Psoas muscle (tissue), 8 donors: ENCODE measurements at places on chromosomes 5 and 9. TPM values are rescaled to one million over a fixed set of nuclear protein-coding genes. Genes with fewer than 3 reads are reported as not detected.

Gene LCNL1
- total RNA-seq: 0.44 TPM

Gene TCERG1
- total RNA-seq: 43.6 TPM

DNA sequence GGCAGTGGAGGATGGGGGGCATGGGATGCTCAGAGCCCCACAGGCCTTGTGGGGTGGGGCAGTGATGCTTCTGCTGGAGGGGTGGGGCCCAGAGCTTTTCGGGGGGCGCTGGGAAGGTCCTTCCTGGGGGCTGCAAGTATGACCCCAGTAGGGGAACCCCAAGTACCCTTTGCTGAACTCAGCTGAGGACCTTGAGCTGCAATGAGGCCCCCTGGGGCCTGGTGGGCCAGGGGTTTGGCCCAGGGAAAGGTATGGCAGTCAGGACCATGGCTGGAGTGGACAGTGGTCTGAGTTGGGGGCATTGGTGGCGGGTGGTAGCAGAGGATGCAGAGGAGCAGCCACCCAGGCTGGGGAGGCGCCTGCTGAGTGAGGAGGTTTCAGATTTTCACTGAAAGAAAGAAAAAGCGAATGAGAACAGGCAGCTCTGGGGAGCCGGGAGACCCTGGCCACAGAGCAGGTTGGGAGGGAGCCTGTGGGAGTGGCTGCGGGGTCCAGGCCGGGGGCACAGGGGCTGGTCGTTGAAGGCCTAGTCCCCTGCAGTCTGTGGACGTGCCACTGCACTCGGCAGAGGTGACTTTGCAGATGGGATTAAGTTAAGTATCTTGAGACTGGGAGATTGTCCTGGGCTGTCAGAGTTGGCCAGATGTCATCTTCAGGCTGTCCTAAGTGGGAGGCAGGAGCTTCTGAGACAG lies 19.2 kb downstream of the WNK2 start:
- H3K27me3 ChIP-seq: no peaks in the 10 kb centered on the region
- H3K27ac ChIP-seq: peak overlapping the region; percentile 41
- no peaks in the 10 kb centered on the region for H3K36me3 ChIP-seq

GRCh38 chr9:114311571-114312512 lies 11.1 kb upstream of the ORM1 start:
- H3K4me1 ChIP-seq: no peaks in the 10 kb centered on the region
- H3K4me3 ChIP-seq: no peak overlapping the region
- no peaks in the 10 kb centered on the region for H3K27me3 ChIP-seq
- no peaks in the 10 kb centered on the region for H3K36me3 ChIP-seq

Gene IRX2
- total RNA-seq: not detected

GRCh38 chr5:55920784-55921183 lies 69.6 kb downstream of the IL31RA start:
- peaks cover 2% of the 10 kb centered on the region for H3K27me3 ChIP-seq
- H3K4me1 ChIP-seq: no peaks in the 10 kb centered on the region
- no peak overlapping the region for H3K27ac ChIP-seq
- H3K36me3 ChIP-seq: no peaks in the 10 kb centered on the region
- H3K4me3 ChIP-seq: no peak overlapping the region

GRCh38 chr5:137705106-137705505 lies 30.8 kb downstream of the KLHL3 start:
- DNase-seq: no peak
- no peaks in the 10 kb centered on the region for H3K36me3 ChIP-seq
- H3K4me1 ChIP-seq: peaks cover 1% of the 10 kb centered on the region

DNA sequence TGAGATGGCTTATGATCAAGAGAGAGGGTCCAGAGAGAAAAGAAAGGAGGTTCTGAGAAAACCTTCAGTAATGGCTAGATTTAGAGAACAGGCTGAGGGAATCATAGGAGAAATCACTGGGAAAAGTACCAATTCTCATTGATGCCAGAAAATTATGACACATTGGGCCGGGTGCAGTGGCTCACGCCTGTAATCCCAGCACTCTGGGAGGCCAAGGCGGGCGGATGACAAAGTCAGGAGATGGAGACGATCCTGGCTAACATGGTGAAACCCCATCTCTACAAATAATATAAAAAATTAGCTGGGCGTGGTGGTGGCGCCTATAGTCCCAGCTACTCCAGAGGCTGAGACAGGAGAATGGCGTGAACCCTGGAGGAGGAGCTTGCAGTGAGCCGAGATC lies 29.5 kb upstream of the PLIN2 start:
- H3K4me3 ChIP-seq: no peak overlapping the region
- no peaks in the 10 kb centered on the region for H3K36me3 ChIP-seq
- no peak overlapping the region for H3K27ac ChIP-seq

DNA sequence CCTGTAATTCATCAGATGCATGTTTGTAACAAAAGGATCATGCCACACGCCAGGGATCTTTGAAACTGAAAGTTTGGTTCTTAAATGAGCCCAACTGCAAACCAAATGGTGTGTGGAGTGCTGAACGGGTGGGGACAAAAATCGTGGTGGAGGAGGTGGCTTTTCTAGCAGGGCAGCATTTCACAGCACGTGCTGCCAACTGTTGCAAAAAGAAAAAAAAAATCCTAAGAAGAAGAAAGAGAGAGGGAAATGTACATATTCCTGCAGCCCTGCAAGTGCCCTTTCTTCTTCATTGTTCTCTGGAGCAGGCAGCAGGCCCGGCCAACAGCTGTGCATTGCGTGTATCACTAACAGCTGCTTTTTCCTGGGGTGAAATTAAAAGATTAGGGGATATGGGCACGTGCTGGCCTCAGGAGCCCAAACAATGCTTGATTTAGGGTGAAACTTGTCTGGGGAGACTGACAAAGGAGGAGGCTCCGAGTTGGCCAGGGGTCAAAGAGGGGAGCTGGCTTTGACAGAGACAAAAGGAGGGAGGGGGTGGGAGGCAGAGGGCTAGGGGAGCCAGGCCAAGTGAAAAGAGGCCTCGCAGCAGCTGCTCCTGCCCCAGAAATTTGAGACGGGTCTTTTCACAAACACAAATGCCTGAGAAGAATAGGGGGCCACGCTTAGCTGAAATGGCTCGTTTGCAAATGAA lies 73.0 kb downstream of the GADD45G start:
- no peak overlapping the region for H3K27ac ChIP-seq
- H3K36me3 ChIP-seq: no peaks in the 10 kb centered on the region
- H3K4me3 ChIP-seq: no peak overlapping the region
- H3K4me1 ChIP-seq: peaks cover 41% of the 10 kb centered on the region
- no peaks in the 10 kb centered on the region for H3K27me3 ChIP-seq
- DNase-seq: no peak

Gene FAT2
- total RNA-seq: 0.02 TPM

GRCh38 chr9:91035825-91036208 lies 234.2 kb downstream of the SYK start:
- H3K4me3 ChIP-seq: no peak overlapping the region
- DNase-seq: no peak
- H3K36me3 ChIP-seq: no peaks in the 10 kb centered on the region
- no peaks in the 10 kb centered on the region for H3K27me3 ChIP-seq
- no peak overlapping the region for H3K27ac ChIP-seq

GRCh38 chr5:42268630-42269029 lies 154.6 kb upstream of the GHR start:
- H3K36me3 ChIP-seq: no peaks in the 10 kb centered on the region
- H3K27me3 ChIP-seq: no peaks in the 10 kb centered on the region
- no peaks in the 10 kb centered on the region for H3K4me1 ChIP-seq
- DNase-seq: no peak
- H3K27ac ChIP-seq: no peak overlapping the region

Gene MARCHF11
- not detected for total RNA-seq

Gene PBX3
- total RNA-seq: 6.6 TPM

Gene SNX30
- 2.3 TPM for total RNA-seq

DNA sequence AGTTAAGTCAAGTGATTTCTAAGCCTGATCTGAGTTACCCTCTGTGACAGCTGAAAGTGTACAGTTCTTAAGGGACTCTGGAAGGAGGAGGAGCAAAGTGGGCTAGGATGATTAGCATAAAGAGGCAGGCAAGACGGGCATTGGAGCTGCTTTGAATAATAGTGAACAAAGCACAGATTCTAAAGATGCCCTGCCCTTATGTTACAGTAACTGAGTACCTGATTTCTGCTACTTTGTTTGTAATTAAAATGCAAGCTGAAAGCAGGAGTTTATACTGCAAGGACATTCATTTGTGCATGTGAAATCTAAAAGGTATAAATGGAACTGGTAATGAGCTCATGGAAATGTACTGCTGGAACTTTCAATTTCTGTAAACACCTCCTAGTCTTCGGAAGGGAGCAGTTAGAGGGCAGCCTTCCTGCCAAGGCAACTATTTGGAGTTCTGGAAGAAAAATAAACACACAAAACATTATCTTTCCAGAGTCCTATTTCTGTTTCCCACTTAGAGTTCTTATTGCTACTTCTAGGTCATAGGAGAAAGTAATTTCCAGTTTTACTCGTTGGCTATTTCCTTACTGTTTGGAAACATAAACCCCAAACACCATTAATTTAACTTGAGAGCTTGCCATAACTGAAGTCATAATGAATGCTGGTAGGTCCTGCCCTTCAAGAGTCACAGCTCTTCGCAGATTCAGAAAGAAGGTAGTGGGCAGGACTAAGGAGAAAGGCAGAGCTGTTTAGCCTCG lies at the start of gene RANBP3L:
Gene RANBP3L, minus strand, starts transcription at position 45 of the 746 bp plus-strand sequence. CDS start 486 bp downstream, outside the sequence.
- H3K4me1 ChIP-seq: peaks cover 29% of the 10 kb centered on the region
- H3K36me3 ChIP-seq: no peaks in the 10 kb centered on the region
- DNase-seq: no peak
- H3K4me3 ChIP-seq: peak within 1 kb of the TSS; percentile 44
- H3K27ac ChIP-seq: peak within 1 kb of the TSS; percentile 62
